CD4-positive, alpha-beta T cell treated with Interferon gamma for 1 hour (primary cell): ENCODE measurements at places on chromosomes 6 and 20.

- no peak for DNase-seq
These were observed 29.6 kb downstream of the RNF217 start for GRCh38 chr6:124991764-124992295.

GRCh38 chr6:24985323-24985722 is 49.6 kb upstream of the RIPOR2 start:
- DNase-seq = no peak

DNA sequence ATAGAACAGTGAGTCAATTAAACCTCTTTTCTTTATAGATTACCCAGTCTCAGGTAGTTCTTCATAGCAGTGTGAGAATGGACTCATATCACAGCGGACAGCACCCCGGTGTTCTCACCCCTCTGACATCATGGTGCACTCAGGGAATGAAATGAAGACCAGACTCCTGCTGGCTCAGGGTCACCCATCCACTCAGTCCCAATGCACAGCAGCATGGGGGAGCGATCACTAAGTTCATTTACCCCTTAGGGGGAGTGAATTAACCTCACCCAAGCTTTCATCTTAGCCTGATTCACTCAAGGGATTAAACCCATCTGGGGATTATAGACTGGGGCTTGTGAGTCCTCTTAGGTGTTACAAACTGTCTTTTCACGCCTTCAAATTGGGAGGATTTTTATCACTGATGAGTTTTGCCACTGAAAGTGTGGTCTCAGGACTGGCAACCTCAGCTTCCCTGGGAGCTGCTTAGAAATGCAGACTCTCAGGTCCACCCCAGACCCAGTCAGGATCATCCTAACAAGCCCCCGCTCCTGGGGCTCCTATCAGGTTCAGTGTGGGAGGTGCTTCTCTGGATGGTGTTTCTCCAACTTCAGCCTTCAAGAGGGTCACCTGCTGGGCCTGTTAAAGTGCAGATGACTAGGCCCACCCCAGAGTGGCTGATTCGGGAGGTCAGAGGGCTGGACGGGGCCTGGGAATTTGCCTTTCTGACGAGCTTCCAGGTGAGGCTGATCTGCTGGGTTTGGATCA is 44.3 kb upstream of the FRMD1 start:
- no peak for DNase-seq

DNA sequence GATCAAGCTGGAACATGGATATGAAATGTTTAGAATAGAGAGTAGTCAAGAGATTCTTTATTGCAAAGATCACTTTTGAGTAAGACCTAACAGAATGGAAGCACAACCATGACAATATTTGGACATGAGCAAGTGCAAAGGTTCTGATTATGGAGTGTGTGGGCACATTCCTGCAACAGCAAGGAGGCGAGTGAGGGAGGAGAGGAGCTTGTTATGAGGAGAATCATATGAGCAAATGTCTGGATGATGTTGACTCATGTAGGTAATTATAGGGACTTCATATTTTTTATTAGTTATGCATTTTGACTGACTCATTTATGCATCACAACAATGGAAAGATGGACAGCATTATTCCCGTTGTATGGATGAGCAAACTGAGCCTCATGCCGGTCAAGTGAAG is 100.8 kb upstream of the SLC35B3 start:
- DNase-seq = no peak

GRCh38 chr6:151300267-151300991 is 60.7 kb downstream of the AKAP12 start:
- DNase-seq = no peak

GRCh38 chr6:1930356-1930755 is 315.0 kb downstream of the GMDS start:
- DNase-seq = no peak

- no peak for DNase-seq
These were observed 96.9 kb downstream of the PRSS35 start for GRCh38 chr6:83609248-83609647.

GRCh38 chr20:50110141-50111047 is 2.6 kb downstream of the UBE2V1 start:
- DNase-seq = peak; percentile 60

GRCh38 chr6:163782436-163783003 is 368.0 kb downstream of the QKI start:
- no peak for DNase-seq

- DNase-seq = no peak
These were observed 218.5 kb downstream of the ARHGAP18 start for GRCh38 chr6:129491436-129491835.

- peak; percentile 19 for DNase-seq
These were observed 72.0 kb downstream of the CHMP4B start for GRCh38 chr20:33883164-33883563.

DNA sequence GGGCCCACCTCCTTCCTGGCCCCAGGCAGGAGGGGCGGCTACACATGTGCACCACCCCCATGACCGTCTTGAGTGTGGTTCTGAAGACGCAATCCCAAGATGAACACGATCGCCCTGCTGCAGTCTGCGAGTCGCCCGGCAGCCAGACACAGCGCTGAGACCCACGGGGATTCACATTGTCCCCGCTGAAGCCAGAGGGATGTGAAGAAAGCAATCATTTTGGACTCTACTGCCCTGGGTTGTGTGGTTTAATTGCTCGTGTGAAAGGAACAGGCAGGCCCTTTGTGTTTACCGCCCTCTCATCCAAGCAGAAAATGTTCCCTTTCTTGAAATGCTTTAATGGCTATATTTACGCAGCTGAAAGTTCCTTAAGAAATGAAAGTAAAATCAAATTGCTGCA is 279.5 kb downstream of the TAF4 start:
- DNase-seq = no peak

- DNase-seq = no peak
These were observed 111.3 kb upstream of the MLN start for GRCh38 chr6:33915134-33915533.

GRCh38 chr6:49409951-49410542 is 53.0 kb downstream of the MMUT start:
- DNase-seq = peak; percentile 17

GRCh38 chr6:14147891-14148290 is 30.3 kb downstream of the CD83 start:
- DNase-seq = no peak

GRCh38 chr20:35871259-35871771 is 83.0 kb downstream of the SCAND1 start:
- DNase-seq = no peak

- no peak for DNase-seq
These were observed 27.6 kb upstream of the HACE1 start for GRCh38 chr6:104887350-104887749.

DNA sequence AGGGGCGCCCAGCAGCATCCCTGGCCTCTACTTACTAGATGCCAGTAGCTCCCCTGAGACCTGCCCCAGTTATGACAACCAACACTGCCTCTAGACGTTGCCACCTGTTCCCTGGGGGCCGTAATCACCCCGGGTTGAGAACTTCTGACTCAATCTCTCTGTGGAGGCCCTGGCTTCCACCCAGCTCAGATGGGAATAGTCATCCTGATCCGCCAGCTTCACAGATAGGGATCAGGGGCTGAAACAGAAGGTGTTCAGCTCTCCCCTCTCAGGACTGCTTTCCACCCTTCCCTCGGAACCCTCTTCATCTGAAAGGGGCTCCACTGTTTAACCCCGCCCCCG is 3.3 kb downstream of the CAPN11 start:
- no peak for DNase-seq

DNA sequence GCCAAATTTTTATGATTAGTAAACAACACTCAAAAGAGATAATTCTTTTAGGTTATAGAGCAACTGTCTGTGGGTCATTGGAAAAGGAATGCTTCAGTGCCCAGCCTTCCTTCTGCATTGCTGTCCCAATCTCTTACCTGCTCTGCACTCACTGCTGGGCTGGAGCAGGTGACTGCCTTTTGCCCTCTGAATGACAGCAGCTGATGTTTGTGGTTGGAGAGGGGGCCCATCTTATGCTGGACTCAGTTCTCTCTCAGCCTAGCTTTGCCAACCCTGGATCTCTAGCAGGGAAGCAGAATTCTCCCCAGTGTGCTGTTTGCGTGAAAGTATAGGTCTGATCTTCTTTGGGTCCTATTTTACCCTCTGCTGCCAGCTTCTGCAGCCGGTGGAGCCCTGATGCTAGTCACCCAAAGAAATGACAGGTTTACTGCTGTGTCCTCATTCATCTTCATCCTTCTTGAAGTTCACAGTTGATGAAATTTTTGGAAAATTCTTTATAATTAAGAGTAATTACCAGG is 193.5 kb downstream of the ARID1B start:
- no peak for DNase-seq

DNA sequence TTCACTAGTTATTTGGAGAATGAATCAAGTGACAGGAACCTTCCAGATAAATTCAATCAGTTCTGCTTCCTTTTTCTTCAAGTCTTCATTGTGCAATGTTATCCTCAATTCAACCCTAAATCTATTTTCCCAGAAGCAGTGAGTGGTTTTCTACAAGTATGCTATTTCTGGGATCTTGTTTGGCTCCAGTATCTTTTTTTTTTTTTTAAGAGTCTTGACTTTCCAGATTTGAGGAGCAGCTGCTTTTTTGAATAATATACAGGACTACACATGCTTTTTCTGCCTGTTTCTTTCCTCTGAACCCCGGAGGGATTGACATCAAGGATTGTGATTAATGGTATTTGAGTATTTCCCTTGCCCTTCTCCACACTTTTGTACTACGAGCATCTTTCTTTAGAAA is 339.2 kb upstream of the JAG1 start:
- DNase-seq = no peak

DNA sequence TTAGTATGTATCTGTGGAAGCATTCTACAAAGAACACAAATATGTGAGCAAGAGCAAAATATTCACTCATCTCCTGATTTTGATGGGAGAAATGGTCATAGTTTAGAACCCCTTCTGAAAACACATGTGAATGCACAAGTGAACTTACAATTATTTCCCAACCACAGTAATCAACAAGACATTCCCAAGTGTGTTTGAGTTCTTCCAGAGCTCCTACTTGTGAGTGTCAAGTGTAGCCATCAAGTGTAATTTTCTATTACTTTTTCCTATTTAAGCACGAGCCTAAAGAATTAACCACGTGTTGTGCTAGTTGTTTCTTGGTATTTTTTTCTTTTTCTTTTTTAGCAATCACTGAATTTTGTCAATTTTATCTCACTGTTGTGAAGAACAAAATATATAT is 402.3 kb downstream of the NKAIN2 start:
- DNase-seq = no peak

DNA sequence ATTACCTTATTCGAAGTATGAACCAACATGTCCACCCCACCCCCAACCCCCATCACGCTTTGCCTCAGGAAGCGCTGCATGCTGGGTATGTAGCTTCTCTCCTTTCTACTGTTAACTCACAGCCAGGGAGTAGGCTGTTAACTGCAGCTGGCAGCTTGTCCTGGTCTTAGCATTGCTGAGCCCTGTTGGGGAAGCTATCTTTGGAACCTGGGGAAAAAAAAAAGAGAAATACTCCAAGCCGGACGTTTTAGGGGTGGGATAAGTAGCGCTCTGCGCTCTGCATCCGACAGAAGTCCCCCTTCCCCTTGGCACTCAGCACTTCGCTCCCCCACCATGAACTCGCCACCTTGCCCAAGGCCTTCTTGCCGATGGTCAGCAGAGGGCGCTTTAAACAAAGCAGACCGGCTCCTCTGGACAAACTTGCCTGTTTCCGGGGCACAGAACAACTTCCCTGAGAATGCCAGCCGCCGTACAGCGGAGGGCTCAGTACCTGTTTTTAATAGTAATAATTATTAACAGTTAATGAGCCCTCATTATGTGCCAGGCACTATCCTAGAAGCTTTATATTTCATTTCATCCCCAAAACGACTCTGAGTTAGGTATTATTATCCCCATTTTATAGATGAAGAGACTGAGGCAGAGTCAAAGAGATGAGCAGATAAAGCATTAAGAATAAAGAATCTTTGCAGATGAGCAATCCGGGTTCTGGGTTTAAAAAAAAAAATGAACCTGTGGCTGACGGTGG is 35.2 kb upstream of the MDFI start:
- DNase-seq = peak; percentile 73

GRCh38 chr6:111662072-111662793 is 56.6 kb upstream of the TRAF3IP2 start:
- no peak for DNase-seq

GRCh38 chr6:16903470-16903869 is 142.2 kb upstream of the ATXN1 start:
- peak; percentile 4 for DNase-seq

GRCh38 chr20:32474967-32475811 is 109.9 kb downstream of the NOL4L start:
- DNase-seq = peak; percentile 40

DNA sequence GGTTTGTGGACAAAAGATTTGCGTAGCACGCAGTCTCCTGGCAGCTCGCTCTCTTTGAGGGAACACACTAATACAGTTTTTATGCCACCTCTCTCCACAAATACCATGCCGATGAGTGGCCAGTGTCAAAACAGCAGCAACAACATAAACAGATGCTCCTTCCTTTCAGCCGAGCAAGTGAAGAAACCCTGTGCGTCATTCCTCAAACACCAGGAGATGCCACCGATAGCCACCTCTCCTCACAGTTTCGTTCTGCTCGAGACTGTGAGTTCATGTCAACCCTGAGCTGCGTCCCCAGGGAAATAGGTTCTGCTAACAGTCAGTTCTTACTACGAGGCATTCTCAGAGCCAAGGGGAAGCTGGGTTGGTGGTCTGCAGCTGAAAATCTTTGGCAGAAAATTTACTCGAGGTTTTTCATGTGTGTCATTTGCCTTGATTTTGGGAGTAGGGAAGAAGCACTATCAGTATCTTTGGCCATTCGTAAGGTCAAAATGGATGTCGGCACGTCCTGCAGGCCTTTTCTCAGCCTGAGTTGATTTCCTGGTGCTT is 59.9 kb downstream of the EYA2 start:
- no peak for DNase-seq

DNA sequence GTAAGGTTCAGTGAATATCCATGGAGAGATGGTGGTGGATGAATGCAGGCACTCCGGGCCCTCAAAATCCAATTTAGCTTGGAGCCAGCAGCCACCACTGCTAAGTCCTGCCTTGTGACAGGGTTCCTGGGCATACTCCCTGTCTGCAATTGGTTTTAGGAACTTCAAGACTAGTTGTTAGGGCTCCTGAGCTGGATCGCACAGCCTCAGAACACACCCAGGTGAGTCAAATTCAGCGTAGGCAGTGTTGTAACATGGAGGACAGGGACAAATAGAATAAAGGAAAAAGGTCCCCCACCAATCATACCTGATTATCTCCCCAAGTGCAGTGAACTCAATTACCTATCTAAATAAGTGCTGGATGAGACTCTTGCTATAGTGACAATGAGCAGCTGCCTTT is 74.6 kb downstream of the PERP start:
- DNase-seq = no peak
